Activated T-cell treated with anti-CD3 and anti-CD28 coated beads for 48 hours (primary cell): ENCODE measurements at places on chromosomes 5 and 9.

- no peak for DNase-seq
Measured at GRCh38 chr9:5278486-5278885, 26.0 kb downstream of the RLN2 start.

DNA sequence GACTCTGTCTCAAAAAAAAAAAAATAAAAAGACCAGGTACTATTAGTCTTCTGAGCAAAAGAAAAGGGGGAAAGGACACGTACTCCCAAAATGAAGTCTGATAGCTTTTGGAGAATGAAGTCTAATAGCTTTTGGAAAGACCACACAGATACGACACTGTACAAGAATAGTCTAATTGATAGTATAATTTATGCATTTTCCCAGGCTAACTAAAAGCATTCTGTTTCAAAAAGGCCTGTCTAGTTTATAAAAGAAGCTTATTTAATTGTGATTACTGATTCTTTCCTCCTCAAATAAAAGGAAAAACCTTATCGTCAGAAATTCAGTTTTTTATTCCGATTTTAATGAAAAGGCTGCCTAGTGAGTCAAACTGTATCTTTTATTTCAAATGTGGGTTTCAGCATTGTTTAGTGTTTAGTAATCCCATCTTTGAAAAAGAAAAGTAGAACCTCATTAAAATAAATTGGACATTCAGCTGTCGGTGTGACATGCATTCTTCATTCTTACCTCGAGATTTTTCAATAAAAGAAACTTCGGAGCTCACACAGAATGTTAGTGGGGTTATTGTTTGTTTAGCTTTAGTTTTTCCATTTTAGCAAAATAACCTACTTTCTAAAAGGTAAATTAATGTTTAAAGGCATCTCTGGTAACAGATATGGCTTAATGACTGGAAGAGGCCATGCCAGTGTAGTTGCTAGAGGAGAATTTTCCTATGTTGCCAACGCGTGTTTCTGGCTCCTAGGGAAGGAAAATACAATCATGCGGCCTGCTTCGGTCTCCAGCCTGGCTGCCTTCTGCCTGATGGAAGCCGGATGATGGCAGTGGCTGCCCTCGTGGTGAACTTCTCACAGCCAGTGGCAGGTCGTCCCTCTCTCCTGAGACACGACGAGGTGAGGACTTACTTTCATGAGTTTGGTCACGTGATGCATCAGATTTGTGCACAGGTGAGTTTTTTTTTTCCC, 70.0 kb downstream of the NLN start:
- DNase-seq, result no peak

GRCh38 chr5:39083968-39084367, 9.8 kb upstream of the RICTOR start:
- DNase-seq, result no peak

- peak; percentile 55 for DNase-seq
Measured at GRCh38 chr9:109918339-109919163, 138.6 kb downstream of the PALM2AKAP2 start.

GRCh38 chr9:97319395-97319794, 11.9 kb downstream of the CCDC180 start:
- no peak for DNase-seq

DNA sequence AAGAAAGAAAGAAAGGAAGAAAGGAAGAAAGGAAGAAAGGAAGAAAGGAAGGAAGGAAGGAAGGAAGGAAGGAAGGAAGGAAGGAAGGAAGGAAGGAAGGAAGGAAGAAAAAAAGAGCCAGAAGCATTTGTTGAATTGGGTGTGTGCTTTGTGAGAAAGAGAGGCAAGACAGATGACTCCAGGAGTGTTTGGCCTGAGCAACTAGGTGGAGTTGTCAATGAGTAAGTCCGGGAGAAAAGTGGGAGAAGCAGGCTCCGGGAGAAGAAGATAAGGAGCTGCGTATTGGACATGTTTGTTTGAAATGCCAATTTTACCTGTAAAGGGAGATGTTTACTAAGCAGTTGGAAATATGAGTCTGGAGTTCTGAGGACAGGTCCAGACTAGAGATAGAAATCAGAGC, 15.1 kb upstream of the GCNT1 start:
- DNase-seq, result no peak

- no peak for DNase-seq
Measured at GRCh38 chr9:133951265-133951664, 40.9 kb downstream of the VAV2 start.

GRCh38 chr5:100846772-100847171, 56.3 kb downstream of the ST8SIA4 start:
- no peak for DNase-seq
